ENCODE measurements at places on chromosomes 5 and 9.

DNA sequence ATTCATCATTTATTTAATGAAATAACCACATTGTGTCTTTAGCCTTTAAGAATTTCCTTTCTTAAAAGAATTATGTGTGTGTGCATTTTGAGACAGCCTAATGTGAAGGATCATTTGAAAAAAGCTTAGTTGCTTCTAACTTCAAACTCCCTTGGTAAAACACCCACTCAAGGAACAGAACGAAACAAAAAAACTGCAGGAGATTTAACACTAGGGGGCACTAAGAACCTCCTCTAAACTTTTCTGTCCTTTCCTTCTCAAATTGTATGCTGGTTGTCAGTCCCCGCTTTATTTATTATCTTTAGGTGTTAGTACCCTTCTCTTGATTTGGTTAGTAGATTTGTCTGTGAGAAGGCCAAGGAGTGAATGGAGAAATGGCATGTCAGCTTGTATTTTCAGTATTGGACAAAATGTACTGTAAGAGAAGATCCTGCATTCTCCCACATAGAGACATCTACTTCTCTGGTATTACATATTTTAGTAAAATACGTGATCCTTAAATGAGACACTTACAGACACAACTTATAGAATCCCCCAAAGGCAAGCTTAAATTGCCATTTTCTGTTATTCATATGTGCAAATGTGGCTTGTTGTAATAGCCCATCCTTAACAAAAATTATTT, 229.7 kb downstream of the MRPS30 start:
- DNase-seq, result no peak

DNA sequence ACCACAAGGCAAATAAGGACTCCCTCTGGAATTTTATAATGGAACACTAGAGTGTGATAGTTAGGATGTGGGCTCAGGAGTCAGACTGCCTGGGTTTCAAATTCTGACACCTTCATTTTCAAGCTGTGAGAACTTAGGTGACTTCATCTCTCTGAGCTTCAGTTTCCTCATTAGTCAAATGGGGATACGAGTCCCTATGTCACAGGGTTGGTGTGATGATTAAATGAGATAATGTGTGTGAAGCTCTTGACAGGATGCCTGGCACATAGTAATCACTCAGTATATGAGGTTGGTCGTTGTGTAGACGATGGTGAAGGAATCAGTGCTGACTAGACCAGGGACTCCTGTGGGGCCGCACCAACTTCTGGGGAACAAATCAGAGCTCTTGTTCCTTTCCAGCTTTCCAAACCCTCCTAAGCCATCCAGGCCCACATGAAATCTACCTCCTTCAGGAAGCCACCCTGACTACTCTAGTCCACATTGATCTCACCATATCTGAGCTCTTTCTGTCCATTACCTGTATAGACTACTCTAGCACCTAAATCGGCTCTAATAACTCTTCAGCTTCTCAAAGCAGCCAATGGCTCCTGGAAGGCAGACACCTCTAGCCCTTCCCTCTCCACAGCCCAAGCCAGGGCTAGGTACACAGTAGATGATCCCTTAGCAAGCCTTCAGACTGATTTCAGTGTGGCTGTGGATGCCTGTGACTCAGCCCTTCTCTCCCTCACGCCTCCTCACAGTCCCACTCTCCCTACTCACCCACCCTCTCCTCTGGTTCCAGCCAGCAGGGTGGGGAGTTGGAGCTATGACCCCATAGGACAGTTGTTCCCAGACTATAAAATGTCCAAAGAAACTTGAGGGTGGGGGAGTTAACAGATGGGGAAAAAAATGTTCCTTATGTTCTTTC, 2.5 kb upstream of the TCF7 start:
- DNase-seq, result no peak

DNA sequence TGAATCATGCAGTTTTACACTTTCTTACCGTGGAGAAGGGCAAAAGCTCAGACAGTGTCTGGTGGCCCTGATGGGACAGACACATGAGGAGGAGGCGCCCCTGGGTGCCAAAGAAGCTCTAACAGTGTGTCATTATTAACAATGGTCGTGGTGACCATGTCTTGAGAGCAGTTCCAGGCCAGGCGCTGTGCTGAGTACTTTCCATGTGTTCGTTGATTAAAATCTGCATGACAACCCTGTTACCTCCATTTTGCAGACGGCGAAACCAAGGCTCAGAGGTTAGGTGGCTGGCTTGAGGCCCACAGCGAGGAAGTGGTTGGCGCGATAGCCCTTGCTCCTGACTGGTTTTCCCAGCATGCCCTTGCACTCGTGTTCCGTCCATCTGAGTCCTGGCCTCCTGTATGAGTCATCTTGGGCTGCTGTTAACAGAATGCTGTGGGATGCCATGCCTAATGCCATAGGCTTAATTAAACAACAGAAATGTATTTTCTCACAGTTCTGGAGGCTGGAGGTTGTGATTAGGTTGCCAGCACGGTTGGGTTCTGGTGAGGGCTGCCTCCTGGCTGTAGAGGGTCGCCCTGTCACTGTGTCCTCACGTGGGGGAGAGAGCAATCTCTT, 92.0 kb downstream of the AMBP start:
- DNase-seq, result no peak

DNA sequence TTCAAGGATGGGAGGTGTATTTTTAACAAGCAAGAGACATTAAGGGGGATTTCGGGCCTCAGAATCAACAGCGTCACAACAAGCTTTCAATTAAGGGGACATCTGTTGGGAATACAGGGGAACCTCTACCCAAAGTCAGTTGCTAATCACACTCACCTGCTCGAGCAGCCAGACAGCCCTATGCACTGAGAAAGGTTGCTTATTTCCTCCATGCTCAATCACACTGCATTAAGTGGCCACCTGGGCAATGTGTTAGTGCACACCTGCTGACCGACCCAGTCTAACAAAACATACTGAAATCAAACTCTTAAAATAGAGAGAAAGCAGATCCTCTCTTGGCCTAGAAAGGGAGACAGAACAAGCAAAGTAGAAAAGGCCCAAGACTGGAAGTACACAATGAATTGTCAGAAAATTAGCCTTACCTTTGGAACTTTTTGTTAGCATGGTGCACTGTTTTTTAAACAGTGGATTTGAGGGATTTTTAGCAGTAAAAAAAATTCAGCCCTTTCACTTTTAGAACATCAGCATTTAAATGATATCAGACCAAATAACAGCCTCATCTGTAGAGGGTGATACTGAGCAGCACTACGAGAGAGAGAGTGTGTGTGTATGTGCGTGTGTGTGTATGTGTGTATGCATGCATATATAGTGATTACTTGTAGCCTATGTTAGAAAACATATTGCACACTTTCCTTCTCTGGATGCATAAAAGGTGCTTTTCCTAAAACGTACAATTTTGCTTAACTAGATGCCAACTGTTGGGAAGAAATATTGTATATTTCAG, 1118.6 kb upstream of the DMAC1 start:
- no peak for DNase-seq

GRCh38 chr9:36988848-36989247, 45.2 kb downstream of the PAX5 start:
- DNase-seq, result no peak

All from activated naive CD4-positive, alpha-beta T cell (primary cell).